ENCODE measurements at places on chromosomes 6 and 20.

- DNase-seq: peak; percentile 81
Observed at GRCh38 chr6:137148306-137149034, 25.0 kb downstream of the IL22RA2 start.

- peak; percentile 63 for DNase-seq
Observed at GRCh38 chr20:44692932-44693480, 22.2 kb upstream of the CCN5 start.

DNA sequence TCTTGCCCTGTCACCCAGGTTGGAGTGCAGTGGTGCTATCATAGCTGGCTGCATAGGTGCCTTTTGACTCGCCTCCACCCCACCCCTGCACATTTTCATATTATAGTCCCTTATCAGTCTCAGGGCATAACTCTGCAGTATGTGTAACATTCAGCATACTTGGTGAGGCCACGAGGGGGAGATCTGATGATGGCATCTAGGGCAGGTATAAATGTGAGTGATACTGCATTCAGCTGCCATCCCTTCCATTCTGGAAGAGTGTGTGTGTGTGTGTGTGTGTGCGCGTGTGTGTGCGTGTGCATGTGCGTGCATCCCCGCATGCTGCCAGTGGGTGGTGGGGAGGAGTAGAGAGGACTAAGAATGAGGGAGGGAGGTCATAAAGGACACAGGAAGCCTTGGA is 81.4 kb downstream of the JARID2 start:
- DNase-seq: peak; percentile 18

DNA sequence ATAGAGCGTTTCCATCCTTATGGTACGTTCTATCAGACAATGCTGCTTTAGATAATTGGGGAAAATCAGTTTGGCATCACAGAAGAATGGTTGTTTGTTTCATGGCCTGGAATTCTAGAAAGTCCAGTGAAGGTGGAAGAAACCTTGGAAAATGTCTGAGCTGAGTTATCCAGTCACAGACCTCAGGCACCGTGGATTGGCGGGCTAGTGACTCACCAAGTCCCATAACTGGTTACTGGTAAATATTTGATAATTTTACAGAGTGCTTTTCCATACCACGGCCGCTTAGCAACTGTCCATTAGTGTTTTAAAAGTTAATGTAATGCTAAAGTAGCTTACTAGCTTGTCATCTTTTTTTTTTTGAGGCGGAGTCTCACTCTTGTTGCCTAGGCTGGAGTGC is 99.4 kb downstream of the SLC35B3 start:
- peak; percentile 8 for DNase-seq

DNA sequence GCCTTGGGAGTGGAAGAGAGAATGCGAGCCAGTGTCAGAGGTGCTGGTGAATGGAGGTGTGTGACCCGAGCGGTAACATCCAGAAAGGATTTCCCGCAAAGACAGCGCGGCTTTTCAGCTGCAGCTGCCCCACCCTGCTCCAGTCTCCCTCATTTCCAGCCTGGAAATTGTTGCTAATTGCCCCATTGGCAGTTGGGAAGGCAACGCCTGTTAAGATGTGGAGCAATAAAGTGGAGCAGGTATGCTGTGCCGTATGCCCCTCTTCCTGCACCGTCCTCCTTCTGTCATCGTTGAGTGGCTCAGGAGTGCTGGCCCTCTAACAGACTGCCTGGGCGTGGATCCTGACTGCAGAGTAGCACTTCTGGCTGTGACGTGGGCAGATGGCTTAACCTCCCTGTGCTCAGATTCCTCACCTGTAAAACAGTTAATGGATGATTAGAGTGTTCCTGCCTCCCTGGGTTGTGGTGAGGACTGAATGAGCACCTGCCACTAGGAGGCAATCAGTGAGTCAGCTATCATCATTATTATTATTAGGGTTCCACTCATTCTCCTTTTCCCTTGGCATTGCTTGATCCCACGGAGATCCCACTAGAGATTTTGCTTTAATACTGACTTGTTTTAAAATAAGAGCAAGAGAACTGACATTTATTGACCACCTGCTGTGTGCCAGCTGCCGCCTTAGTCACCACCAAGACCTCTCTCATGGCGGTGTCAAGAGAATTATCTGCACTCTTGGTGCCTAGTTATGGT is 11.7 kb downstream of the ARFGEF2 start:
- DNase-seq: no peak

DNA sequence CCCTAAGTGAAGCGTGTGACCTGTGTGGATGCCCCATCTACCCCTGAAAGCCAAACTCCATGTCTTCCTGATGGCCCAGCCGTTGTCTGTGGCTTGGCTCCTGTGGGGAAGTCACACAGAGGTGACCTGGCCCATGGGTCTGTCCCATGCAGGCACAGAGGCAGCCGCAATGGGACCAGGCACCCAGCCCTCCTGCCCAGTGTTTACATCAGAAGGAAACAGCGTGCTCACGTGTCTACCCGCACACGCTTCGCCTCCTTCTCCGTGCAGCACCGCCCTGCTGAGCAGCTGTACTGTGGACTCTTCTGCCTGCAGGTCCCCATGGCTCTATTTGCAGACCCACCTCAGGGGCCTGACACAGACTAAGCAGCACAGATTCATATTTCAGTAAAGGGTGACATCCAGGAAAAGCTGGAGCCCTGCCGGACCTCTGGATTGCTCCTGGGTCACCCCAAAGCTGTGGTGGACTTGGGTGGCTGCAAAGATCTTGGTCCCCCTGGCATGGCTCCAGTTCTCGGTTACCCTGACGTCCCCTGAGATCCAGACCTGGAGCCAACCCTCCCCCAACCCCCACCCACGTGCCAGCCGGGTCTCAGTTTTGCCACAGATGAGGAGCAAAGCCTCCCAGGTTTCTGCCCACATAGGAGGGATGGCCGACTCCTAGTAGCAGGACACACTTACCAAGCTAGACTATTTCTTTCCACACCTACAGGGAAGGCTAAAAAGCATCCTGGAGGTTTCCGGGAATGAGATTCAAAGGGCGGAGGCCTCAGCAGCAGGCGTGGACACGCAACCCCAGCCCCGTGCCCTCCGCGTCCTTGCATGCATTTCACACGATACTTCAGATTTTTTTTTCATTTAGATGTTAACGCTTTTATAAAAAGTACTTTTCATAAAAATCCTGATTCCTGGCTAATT is 120.3 kb downstream of the CDH4 start:
- DNase-seq: no peak

- DNase-seq: no peak
Observed at GRCh38 chr6:27136077-27136644, 111.3 kb upstream of the PRSS16 start.

DNA sequence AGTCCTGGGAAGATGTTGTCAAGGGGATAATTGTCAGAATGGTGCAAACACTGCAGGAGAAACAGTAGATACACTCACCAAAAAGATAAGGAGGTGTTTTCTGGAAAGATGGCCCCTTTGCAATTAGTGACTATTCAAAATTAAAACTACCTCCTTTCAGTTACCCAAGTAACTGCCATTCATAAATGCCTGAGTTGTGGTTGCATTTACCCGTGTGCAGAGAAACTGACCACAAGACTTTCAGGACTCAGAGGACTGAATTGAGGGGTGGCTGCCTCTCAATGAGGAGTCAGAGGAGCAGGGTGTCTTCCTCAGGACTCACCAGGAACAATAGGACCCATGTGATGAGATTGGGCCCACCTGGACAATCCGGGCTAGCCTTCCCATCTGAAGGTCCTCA is 39.0 kb downstream of the GCM1 start:
- DNase-seq: no peak

DNA sequence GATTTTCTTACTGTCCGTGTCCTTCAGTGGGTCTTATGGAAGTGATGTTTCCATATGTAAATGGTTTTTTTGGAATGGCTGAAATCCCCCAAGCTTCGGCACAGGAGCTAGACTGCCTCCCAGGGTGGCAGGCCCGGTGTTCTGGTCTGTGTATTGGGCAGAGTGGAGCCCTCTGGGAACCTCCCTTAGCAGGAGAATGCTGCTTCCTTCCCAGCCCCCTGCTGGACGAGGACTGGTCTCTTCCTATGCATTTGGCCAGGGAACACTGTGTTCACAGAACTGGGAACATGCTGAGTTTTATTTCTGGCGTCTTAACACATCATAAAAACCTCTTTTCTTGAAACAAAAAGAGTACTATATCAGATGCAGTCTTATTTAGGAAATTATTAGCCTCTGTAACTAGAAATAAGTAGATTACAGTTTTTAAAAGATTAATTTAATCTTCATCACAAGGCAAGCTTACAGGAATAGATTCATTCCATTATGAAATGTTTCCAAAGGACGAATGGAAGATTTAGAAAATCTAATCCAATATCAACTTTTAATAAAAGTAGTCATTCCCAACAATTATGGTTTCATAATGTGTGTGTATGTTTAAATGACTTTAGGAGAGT is 56.6 kb downstream of the SYTL3 start:
- DNase-seq: peak; percentile 53

- DNase-seq: no peak
Observed at GRCh38 chr6:53877151-53877550, 82.3 kb downstream of the LRRC1 start.

GRCh38 chr6:129453073-129453472 is 256.9 kb downstream of the ARHGAP18 start:
- no peak for DNase-seq

GRCh38 chr20:2515203-2515602 is 6.5 kb upstream of the ZNF343 start:
- no peak for DNase-seq

GRCh38 chr6:73236144-73236750 is 11.0 kb upstream of the KHDC1L start:
- peak; percentile 93 for DNase-seq

- DNase-seq: no peak
Observed at GRCh38 chr6:71507183-71507582, 218.6 kb downstream of the OGFRL1 start.

GRCh38 chr20:20195021-20195705 is 142.8 kb downstream of the CFAP61 start:
- no peak for DNase-seq

DNA sequence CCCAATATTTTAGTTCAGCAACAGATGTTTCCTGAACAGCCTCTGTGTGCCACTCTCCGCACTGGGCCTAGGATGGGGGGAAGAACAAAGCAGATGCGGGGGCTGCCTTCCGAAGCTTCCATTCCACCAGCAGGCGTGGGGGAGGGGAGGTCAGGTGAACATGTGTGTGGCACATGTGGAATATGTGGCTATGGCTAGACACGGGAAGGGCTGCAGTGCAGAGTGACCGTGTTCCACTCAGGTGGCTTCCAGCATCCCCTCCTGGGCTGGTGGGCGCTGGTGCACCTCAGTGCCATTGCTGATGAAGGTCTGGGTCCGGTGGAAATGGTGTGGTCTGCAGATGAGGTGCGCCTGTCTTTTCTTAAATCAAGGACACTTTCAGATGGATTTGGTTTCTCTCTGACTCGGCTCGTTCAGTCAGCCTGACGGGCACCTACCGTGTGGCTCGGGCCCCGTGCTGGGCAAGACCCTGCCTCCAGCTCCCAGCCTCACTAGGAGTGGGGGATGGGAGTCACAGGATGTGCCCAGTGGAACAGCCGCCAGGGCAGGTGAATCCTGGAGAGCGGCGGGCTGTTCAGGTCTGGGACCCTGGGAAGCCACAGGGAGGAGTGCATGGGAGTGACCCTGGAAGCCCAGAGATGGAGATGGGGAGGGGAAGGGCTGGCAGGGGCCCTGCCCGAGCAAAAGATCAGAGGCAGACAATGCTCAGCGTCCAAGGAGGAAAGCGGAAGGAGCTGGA is 111.0 kb downstream of the SYCP2 start:
- no peak for DNase-seq

- DNase-seq: peak; percentile 50
Observed at GRCh38 chr6:152136449-152136825, 329.0 kb downstream of the ESR1 start.

GRCh38 chr20:6007529-6008103 is 46.2 kb downstream of the LRRN4 start:
- no peak for DNase-seq

DNA sequence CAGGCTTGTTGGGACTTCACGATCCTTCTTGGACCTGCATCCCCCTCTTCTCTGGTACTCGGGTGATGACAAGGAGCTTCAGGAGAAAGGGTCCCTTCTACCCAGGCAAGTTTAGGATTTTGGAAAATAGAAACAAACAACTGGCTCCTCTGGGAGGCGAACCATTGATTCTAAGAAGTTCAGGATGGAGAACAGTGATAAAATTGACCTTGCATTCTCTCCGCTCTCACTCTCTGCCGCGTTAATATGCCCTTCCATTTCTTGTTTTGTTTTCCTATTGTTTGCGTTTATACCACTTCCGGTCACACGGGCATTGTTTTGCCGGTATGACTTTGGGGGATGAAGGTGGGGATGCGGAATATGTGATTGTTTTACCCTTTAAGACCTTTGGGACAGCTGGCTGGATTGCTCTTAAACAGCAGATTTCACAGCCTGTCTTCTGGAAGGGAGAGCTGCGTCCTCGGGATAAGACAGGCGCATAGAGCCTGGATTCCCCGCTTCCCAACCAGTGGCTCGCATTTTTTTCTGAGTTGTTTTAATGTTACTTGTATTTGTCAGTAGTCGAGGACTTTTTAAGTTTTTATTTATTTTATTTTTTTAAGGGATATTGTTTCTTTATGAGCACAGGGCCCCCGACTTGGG is 144.3 kb upstream of the ZNF184 start:
- peak; percentile 35 for DNase-seq

- DNase-seq: no peak
Observed at GRCh38 chr20:40963505-40963845, 65.1 kb upstream of the TOP1 start.

- no peak for DNase-seq
Observed at GRCh38 chr6:142694054-142694453, 250.9 kb downstream of the HIVEP2 start.

DNA sequence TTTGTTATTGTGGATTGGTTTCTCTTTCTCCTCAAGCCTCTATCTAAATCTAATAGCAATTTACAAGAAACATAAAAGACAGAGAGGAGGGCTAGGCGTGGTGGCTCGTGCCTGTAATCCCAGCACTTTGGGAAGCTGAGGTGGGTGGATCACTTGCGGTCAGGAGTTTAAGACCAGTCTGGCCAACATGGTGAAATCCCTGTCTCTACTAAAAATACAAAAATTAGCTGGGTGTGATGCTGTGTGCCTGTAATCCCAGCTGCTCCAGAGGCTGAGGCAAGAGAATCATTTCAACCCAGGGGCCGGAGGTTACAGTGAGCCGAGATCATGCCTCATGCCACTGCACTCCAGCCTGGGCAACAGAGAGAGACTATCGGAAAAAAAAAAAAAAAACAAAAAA is 46.6 kb downstream of the SLC2A12 start:
- no peak for DNase-seq

- no peak for DNase-seq
Observed at GRCh38 chr6:45709781-45710220, 305.9 kb downstream of the CLIC5 start.

GRCh38 chr20:41716436-41716835 is 98.3 kb upstream of the CHD6 start:
- peak; percentile 18 for DNase-seq

DNA sequence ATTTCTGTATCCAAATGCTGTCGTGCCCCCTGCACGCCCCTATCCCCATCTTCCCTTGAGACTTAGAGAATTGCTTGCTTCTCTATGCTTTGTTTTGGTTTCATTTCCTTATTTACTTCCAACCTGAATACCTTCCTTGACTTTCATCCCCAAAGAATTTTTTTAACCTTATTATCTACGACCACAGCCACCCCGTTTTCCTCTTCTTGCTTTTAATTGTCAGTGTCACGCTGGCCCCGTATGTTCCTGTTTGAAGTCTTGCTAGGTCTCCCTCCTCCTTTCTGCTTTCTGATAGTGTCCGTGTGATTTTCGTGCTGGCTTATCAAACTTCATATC is 40.1 kb downstream of the RNF217 start:
- DNase-seq: no peak
